ENCODE measurements at places on chromosomes 6 and 20. TPM values are rescaled to one million over a fixed set of nuclear protein-coding genes. Genes with fewer than 3 reads are reported as not detected.

- no peak for DNase-seq
- H3K27ac ChIP-seq: no peak overlapping the region
Observed at GRCh38 chr6:23137611-23138010, 568.2 kb downstream of the HDGFL1 start.

The LRRC73 gene
- total RNA-seq: 0.68 TPM

- H3K36me3 ChIP-seq: peaks cover 5% of the 10 kb centered on the region
- no peak for DNase-seq
- H3K27me3 ChIP-seq: no peaks in the 10 kb centered on the region
Observed at GRCh38 chr6:85676086-85676729, 33.5 kb upstream of the SYNCRIP start.

The ZSCAN12 gene
- total RNA-seq: 3.5 TPM

The MED20 gene
- 6.4 TPM for total RNA-seq

All from natural killer cell (primary cell).